ENCODE measurements at places on chromosomes 5 and 9.

DNA sequence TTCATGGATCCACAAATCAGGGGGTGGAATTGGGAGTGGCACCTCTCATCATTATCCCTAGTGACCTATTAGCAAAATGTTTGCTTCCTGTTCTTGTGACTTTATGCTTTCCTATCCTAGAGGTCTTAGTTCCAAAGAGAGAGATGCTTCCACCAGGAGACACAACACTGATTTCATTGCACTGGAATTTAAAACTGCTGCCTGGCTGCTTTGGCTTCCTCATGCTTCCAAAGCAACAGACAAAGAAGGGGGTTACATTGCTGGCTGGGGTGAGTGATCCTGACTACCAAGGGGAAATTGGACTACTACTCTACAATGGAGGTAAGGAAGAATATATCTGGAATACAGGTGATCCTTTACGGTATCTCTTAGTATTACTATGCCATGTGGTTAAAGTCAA, 69.2 kb upstream of the SH3GL2 start:
- DNase-seq = no peak

DNA sequence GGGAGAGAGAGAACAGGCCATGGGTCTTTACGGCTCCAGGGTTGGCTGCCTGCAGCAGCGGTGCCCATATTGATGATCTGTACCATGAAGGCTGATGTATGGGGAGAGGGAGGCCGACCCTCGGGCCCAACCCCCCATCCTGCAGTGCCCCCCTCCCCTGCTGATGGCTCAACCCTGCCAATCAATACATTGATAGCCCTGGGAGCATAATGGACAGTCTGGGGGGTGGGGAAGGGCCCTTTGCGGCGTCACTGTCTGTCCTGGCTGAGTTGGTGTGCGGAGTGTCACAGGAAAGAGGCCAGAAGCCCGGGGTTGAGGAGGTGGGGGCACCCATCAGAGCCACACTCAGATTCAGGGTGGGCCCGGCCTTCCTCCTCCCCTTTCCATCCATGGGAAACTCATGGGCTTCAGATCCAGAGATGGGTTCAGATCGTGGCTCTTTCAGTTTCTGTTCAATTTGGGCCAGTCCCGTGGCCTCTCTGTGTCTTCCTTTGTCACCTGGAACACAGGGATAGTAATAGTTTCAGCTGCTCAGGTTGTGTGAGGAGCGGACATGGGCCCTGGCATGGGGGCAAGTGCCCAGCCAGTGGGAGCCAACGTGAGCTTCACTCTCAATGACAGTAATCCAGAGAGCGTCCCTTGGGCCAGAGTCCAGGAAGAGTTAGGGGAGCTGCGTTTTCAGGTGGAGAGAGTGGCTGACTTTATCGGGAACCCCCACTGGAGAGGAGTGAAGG, 9.5 kb downstream of the FGF18 start:
- no peak for DNase-seq

DNA sequence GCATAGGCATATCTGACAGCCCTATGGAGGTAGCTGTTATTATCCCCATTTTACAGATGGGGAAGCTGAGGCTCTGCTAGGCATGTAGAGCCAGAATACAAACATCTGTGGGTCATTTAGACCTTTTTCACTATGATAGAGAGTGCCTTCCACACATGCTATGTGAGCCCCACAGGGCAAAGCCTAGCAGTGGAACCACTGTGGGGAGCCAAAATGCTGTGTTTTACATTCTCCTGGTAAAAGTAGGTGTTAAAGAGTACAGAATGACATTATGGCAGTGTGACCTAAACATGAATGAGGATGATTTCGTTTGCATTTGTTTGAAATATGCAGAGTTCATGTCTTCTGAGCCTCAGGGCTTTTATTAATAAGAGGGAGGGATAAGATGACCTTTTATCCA, 265.2 kb downstream of the MAST4 start:
- DNase-seq = no peak

GRCh38 chr5:115838885-115839518, 2.4 kb downstream of the ATG12 start:
- no peak for DNase-seq

DNA sequence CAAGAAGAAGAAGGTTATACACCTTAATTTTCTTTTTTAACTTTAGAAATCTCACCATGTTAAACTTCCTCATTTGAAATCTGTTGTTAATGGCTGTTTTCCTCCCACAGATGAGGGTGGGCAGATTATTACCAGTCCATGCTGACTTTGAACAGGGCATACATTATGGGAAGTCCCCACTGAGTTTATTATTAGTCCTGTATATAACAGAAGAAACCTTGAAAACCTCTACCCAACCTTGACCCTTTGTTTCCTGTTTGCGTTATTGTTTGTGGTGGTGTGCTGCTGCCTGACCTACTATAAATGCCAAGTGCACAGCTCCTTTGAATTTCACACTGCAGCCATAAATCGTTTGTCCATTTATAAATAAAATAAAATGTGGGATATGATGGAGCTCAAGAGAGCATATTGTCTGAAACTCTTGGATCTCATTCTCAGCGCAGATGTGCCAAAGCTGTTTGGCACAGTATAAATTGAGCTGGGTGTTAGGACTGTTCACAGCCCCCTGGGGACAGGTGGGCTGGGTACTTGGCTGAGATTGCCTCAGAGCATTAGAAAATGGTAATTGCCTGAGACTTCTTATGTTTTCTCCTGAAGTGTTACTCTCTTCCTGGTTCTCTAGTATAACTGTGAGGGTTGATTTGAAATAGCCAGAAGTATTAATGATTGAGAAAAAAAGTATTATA, 139.6 kb downstream of the SPATA31D1 start:
- no peak for DNase-seq

- DNase-seq = no peak
Measured at GRCh38 chr9:5832071-5832537, 813 bp downstream of the ERMP1 start.

DNA sequence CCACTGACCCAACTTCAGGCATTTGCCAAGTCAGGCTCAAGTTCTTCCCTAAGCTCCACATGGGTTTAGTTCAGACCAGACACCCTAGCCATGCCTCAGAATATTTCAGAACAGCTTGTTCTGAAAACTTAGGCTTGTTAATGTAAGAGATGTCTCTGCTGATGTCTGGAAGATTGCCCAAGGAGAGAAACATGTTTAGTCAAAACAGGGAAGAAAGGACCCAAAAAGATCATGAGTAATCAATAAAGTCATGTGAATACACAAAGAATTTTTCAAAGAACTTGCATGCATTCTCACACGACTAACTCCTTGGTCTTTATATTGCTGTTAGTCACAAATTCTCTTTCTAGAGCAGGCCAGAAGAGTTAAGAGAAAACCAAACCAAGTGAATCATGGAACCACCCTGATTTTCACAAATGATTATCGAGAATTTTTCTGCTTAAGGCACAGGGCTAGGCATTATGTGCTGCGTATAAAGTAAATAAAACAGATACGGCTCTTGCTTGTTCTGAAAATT, 158.1 kb upstream of the HMHB1 start:
- DNase-seq = no peak

DNA sequence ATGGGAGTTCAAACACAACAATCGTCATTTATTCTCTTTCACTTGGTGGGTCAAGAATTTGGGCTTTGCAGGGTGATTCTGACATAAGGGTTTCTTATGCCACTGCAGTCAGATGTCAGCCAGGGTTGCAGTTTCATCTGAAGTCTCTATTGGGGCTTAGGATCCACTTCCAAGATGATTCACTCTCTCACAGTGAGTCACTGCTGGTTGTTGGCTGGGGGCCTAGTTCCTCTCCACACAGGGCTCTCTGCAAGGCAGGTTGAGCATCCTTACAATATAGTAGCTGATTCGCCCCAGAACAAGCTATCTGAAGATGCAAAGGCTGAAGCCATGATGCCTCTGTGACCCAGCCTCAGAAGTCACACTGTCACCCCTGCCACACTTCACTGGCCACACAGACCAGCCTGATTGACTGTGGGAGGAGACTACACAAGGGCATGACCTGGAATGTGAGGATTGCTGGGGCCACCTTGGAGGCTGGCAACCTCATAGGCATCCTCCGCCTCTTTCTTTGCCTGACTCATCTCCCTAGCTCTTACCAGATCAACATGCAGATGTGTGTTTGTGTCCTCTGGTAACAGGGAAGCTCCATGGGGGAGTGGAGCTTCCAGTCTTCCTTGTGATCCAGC, 4.5 kb upstream of the CARD19 start:
- DNase-seq = no peak

DNA sequence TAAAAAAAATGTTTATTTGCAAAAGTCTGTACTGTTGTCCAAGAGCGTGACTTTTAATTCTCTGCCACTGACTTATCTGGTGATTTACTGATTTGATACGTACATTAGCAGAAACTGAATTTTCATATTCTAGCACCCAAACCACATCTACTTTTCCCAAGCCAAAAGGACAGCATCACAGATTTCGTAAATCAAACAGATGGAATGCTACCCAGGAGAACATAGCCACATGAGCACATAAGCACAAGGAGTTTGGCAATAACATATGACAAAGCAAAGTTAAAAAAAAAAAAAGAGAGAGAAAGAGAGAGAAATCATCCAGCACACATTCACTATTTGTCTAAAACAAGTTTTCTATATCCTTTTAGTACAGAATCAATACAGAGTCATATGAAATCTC, 83.7 kb downstream of the HINT1 start:
- DNase-seq = no peak

GRCh38 chr9:79591458-79591857, 19.7 kb downstream of the TLE4 start:
- DNase-seq = no peak

GRCh38 chr5:120164986-120165385, 299.1 kb upstream of the PRR16 start:
- no peak for DNase-seq

GRCh38 chr5:32443145-32443540, 1.4 kb downstream of the ZFR start:
- no peak for DNase-seq

DNA sequence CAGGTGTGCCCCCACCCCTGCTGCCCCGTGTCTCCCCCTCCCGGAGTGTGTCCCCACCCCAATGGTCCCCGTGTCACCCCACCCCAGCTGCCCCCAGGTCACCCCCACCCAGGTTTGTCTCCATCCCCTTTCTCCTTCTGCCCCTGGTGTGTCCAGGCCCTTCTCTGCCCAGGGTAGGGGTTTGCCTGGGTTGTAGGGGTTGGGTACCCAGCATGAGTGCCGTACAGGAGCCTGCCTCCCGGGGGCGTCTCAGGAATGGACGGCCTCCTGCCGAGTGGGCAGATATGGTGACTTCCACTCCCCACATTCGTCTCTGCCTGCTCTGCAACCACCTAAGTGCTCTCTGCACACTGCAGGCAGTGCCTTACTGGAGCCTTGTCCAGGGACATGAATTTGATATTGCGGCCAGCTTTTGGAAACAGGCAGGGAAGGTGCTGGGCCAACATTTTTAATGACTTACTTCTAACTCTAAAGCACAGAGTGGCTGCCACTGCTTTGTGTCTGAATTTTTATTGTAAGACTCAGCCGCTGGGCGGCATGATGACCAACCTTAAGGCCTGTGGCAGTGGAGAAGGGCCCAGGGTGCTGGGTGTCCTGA, 6.7 kb downstream of the LRRC14B start:
- no peak for DNase-seq

GRCh38 chr5:32504989-32505596, 60.6 kb upstream of the ZFR start:
- no peak for DNase-seq

GRCh38 chr5:164354139-164354751, 848.8 kb downstream of the MAT2B start:
- no peak for DNase-seq

DNA sequence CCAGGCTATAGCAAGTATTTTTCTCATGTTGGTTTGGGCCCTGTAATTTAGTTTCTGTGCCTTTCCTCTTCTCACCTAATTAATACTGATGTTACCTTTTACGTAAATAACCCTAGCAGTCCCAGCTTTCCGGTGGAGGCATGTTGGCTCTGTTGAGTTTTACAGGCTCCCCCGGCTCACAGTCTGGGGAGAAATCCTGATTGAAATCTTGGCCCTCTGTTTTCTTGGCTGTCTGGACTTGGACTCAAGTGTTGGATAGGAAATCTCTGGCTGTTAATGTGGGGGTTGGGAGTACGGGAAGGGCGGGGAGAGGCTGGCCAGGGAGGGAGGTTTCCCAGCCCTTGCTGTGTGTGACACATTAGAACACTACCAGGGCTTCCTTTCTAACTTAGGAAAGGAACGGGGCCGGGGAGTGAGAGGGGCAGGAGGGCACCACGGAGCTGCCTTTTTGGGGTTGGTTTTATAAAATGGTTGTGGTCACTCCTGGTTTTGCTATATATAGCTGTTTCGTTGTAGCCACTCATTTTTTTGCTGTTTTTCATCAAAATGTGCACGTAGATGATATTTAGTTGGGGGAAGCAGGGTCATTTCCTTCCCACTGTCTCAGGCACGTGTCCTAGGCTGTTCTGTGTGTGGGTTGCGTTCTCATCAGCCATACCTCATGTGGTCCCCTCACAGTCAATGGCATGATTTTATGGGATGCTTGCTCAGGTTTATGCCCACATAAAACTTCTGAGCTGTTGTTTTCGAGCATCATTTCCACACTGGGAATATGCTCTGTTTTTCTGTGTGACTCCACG, 11.0 kb downstream of the TRIO start:
- no peak for DNase-seq

DNA sequence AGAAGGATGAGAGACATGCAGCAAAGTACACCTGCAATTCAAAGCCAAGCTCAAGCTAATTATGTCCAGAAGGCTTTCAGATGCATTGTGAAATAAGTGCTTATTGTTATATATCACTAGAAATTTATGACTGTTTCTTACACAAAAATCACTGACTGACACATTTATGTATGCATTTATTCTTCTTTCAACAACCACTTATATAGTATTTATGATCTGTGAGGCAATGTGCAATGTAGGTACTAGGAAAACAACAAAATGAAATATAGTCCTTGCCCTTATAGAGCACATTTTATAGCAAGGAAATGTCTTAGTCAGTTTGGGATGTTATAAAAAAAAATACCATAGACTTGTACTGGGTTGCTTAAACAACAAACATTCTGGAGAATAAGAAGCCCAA, 167.6 kb downstream of the YIPF5 start:
- DNase-seq = no peak

GRCh38 chr9:127550282-127550681, 61.8 kb upstream of the STXBP1 start:
- no peak for DNase-seq

DNA sequence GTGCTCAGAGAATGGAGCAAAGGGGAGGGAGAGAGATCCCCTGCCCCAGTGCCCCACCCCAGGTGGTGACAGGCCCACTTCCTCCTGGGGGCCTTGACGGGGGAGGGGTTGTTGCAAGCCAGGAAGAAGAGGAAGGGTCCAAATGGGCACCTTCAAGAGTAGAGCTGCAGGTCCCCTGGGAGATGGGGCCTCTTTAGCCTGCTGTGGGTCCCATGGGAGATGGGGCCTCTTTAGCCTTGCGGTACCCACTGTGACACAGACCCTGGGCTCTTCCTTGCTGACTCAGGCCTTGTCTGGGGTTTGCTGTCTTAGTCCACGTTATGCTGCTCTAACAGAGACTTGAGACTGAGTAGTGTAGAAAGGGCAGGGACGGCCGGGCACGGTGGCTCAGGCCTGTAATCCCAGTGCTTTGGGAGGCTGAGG, 9.6 kb upstream of the TOR4A start:
- no peak for DNase-seq

GRCh38 chr5:112742424-112742823, 4.7 kb downstream of the APC start:
- no peak for DNase-seq

Data from activated CD8-positive, alpha-beta memory T cell treated with anti-CD3 and anti-CD28 coated beads for 1 hour (primary cell).